ENCODE measurements at places on chromosomes 16 and 17. TPM values are rescaled to one million over a fixed set of nuclear protein-coding genes. Genes with fewer than 3 reads are reported as not detected.

Gene CD300H
- total RNA-seq = not detected

Gene ADORA2B
- 28.6 TPM for total RNA-seq

Gene TBC1D3B
- total RNA-seq = 8.9 TPM

Gene ERI2
- total RNA-seq = 24.9 TPM

Gene TBC1D3D
- total RNA-seq = 0.58 TPM

Gene KRT39
- not detected for total RNA-seq

Gene AARS1
- 62.4 TPM for total RNA-seq

DNA sequence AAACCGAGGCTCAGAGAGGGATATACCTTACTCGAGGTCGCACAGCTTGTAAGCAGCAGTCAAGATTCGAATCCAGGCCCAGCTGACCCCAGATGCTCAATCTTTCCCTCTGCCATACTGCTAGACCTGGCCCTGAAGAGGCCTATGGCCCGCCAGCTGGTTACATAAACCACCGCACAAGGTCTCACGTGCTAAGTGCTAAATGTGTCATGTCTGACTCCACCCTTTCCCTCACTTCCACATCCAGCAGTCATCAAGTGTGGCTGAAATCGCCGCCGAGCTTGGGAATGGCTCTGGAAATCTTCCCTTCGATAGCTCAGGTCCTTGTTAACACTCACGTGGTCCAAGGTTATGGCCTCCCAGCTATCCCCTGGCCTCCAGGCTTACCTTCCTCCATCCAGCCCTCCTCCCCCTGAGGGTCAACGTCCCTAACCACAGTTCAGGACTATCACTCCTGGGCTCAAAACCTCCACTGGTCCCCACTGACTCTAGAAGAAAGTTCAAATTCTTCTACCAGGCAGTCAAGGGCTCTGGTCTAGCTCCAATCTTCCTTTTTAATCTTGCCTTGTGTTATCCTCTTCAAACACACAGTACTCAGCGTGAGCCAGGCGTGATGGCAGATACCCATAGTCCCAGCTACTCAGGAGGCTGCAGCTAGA lies 3.5 kb downstream of the ZBTB4 start:
- peak; percentile 49 for DNase-seq

DNA sequence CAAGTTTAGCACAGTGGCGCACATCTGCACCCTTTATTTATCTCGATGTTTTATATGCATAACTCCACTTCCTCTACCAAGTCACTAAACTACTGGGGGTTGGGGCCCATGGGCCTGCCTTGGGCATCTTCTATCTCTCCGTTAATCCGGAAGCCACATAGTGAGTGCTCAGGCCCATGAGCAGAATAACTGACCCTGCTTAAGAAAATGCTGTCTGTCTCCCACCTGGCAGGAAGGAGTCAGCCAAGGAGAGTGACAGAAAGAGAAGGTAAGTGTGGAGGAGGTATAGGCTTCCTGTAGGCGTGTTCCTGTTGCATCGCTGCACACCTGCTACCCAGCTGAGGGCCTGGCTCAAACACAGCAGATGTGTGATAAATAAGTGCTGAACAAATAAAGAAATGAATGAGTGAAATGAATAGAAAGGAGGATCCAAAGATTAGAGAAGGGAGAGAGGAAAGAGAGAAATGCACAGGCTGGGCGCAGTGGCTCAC lies 320.1 kb downstream of the SLC39A11 start:
- no peak for DNase-seq

GRCh38 chr16:2467528-2468232 lies 3.4 kb upstream of the NTN3 start:
- peak; percentile 69 for DNase-seq

GRCh38 chr17:76687298-76688164 lies 23.2 kb downstream of the MXRA7 start:
- DNase-seq = no peak

GRCh38 chr17:45197108-45197507 lies 24.6 kb upstream of the FMNL1 start:
- DNase-seq = no peak

DNA sequence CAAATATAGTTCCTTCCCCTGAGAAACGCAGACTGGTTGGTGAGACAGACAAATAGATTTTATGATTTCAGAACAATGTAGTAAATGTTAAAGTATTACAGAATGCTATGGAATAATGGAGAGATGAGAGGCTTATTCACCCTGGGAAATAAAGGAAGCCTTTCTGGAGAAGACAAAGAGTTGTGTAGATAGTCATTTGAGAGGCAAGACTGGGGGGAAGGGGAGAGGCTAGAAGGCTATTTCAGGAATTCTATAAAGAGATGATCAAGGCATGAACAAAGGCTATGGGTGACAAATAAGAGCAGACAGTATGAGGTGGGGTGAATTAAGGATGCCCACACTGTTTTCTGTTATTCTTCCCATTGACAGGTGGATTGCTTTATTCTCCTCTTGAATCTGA lies 211.4 kb downstream of the GRIN2A start:
- DNase-seq = no peak

DNA sequence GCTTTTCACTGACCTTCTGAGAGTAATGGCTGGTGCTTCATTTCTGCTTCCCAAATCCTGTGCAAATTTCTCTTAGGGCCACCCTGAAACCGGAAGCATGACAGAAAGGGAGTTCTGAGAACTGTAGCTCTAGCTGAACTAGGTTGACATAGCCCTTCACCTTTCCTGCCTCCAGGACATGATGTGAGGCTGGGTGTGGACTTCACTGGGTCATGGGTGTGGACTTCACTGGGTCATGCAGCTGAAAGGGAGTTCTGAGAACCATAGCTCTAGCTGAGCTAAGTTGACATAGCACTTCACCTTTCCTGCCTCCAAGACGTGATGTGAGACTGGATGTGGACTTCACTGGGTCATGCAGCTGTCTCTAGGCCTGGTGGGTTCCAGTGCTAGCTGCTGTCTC lies 54.3 kb upstream of the NLRP1 start:
- DNase-seq = no peak

DNA sequence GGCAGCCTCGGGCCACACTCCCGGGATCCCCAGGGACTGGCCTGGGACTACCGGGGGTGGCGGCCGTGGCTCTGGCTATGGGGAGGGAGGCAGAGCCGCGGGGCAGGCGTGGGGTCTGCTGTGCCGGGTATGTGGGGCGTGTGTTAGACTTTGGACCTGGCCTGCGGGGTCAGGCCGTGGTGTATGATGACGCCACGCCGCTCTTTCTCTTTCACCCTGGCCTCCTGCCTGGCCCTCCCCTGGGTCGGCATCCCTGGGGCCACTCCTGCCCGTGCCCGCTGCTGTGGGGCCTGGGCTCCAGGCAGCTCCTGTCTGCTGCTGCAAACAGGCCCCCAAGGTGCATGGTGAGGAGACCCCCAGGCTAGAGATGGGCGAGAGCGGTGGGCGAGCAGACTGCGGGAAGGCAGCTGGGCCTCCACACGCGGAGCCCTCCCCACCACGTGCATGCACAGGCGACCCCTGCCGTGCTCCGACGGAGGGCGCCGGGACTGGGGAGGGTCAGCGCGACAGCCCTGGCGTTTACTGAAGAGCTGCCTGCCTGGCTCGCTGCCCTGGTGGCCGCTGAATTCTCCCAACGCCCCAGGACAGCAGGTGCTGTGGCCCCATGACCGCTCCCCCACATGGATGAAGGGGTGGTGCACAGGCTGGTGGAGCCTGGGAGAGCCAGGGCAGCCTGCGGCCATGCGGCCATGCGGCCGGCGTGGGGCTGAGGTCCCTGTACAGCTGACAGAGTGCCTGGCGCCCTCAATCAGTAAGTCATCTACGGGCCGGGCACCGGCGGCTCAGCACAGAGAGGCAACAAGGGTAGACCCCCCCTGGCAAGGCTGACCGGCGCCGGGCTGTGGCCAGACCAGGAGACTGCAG lies 16.0 kb downstream of the CAPN15 start:
- DNase-seq = no peak

- no peak for DNase-seq
Observed at GRCh38 chr17:59439262-59439661, 107.8 kb downstream of the YPEL2 start.

- no peak for DNase-seq
Observed at GRCh38 chr16:12518241-12519175, 285.2 kb downstream of the CPPED1 start.

GRCh38 chr17:46121841-46122485 lies 71.3 kb downstream of the KANSL1 start:
- DNase-seq = no peak

- DNase-seq = no peak
Observed at GRCh38 chr16:19698480-19699465, 19.3 kb downstream of the KNOP1 start.

- no peak for DNase-seq
Observed at GRCh38 chr17:3695129-3695722, 729 bp downstream of the P2RX5 start.

DNA sequence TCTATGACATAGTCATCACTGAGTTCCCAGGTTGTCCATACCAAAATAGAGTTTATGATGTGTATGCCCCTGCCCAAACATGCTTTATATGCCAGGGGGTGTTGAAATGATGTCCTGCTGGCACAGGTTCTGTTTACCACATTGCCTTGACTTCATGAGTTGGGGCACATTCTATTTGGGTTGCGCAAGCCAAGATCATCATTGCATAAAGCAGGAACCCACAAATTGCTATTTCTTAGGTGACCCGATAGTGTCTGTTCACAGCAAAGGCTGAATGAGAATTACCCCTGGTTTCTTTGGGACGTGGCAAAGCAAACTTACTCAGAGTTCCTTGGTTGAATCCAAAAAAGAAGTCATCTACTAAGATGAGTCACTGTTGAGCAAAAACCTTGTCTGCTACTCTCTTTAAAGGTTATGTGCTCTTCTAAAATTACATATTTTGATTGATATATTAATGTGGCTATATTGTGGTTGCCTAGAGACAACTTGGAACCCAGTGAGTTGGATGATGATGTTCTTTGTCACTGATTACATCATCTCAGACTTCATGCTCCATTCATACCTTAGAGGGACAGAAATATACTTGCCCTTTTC lies 912.6 kb upstream of the SOX9 start:
- DNase-seq = no peak

DNA sequence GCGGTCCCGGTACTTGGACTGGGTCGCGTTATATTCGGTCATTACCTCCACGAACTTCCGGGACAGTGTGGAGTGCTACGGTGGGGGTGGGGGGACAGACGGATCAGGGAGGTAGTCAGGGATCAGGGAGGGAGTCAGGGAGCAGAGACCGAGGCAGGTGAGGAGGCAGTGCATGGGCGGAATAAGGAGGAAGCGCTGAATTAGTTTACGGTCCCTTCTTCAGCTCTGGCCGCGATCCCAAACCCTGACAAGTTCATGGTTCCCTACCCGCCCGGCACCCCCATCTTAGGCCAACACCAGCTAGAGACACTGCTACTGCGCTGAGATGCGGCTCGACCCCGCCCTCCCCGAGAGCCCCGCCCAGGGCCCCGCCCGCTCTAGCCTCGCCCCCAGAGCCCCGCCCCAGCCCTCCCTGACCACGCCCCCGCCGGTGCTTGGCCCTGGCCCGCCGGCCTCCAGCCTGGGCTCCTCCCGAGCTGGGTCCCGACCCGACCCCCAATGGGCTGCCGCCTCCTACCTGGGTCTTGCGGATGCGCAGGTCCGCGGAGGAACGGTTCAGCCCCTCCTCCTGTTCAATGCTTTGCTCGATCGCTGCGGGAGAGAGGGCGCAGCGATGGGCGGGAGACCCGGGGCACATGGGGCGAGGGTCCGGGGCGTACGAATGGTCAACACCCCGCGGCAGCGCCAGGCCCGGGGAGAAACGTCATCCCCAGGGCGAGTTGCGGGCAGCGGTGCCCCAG lies 12.1 kb downstream of the HSD3B7 start:
- peak; percentile 81 for DNase-seq

DNA sequence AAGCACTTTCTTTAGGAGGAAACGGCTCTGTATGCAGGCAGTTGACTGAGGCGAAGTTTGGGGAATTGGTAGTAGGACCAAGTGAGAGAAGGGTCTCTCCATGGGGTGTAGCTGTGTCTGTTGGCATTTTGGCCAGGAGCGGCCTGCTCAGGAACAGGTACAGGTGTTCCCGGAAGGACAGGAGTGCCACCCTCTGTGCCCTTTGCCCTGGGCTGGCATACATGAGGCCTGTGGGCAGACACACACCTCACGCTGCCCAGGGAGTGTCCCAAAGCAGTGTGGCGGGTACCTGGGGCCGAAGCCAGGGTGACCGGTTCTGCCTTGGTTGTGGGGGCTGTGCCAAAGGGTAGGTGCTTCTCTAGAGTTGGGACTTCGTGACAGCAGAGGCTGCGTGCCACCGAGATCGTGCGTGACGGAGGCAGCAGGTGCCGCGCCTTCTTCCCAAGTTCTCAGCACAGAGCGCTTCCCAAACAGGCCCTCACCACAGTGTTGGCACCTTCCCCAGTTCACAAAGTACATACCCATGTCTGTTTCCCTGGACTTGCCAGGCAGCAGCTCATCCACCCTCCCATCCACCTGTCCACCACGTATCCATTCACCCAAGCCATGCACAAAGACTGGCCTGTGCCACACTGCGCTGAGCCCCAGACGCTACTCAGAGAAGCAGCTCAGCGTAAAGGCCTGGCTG lies 19.9 kb upstream of the TCF25 start:
- peak; percentile 82 for DNase-seq

- peak; percentile 57 for DNase-seq
Observed at GRCh38 chr17:68102318-68102758, 66.8 kb downstream of the KPNA2 start.

GRCh38 chr17:61160204-61160603 lies 239.4 kb upstream of the TBX2 start:
- no peak for DNase-seq

DNA sequence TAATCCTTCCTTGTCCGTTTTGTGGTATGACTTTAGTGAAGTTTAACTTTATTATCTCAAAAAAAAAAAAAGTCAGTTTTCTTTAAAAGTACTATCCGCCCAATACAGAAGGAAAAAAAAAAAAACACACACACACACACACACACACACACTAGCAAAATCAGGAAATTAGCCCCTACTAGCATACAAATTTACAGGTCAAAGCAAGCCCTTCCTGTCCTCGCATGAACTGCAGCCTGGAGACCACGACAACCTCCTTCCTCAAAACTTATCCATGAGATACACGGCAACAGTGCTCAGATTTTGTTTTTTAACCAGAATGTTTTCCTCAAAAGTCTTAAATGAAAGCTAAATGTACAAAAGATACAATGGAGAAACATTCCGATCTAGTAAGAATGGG lies 16.2 kb downstream of the NCOR1 start:
- DNase-seq = no peak

- DNase-seq = no peak
Observed at GRCh38 chr16:526181-527014, 1.1 kb upstream of the CAPN15 start.
